ENCODE measurements at places on chromosomes 13 and 19.

GRCh38 chr13:37168151-37168550, 62.7 kb upstream of the CSNK1A1L start:
- DNase-seq = no peak

DNA sequence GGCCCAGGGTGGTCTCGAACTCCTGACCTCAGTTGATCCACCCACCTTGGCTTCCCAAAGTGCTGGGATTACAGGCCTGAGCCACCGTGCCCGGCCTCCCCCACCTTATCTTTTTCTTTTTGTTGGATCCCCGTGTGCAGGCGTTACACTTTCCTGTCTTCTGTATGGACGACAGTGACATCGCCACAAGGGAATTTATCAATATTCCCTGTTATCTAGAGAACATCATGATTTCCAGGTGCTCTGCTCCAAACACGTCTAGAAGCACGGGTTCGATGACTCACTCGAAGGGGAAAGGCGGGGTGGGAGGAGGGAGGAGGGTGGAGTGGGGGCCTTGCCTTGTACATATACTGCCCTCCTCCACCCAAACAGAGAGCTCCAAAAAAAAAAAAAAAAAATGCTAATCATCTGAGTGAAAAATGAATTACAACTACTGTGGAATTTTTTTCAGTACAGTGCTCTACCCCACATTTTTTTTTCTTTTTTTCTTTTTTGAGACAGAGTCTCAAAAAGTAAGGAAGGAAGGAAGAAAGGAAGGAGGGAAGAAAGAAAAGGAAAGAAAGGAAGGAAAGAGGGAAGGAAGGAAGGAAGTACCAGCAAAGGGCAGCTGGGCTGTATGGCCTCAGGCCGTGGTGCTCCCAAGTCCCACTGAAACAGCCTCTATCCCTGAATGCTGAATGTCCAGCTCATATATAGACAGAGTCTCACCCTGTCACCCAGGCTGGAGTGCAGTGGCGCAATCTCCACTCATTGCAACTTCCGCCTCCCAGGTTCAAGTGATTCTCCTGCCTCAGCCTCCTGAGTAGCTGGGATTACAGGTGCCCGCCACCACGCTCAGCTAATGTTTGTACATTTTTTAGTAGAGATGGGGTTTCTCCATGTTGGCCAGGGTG, 36.8 kb downstream of the INSR start:
- no peak for DNase-seq

DNA sequence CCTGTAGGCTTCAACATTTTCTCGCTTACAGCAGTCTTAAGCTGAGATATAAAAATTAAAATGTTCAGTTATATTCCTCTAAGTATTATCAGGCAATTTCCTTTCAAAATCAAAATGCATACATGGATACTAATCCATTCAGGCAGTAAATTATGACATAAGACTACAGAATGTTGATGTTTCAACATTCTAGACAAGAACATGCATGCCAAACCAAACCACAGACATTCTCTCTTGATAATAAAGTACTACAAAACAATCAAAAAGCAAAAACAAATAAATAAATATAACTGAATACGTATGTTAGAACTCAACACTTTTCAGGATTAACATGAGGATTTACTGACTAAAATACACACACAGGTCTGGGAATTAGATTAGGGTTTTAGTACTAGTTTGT, 7.7 kb downstream of the DIS3 start:
- DNase-seq = no peak

- DNase-seq = no peak
Observed at GRCh38 chr19:32246006-32246405, 99.4 kb upstream of the ZNF507 start.

DNA sequence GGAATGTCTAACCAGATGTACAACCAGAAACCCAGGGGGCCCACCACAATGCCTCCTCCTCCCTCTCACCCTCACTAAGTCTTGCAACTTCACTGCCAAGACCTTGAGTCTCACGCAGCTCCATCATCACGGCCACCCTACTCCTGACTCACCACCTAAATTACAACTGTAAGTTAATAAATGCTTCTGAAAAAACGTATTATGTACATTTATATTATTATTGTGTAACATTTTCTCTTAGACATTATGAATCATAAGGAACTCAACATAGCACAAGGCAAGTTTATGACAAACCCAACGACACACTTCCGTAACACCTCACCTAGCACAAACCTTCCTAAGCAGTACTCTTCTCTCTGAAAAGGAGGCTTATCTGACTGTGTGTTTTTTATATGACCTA, 20.7 kb downstream of the MIPEP start:
- DNase-seq = no peak

DNA sequence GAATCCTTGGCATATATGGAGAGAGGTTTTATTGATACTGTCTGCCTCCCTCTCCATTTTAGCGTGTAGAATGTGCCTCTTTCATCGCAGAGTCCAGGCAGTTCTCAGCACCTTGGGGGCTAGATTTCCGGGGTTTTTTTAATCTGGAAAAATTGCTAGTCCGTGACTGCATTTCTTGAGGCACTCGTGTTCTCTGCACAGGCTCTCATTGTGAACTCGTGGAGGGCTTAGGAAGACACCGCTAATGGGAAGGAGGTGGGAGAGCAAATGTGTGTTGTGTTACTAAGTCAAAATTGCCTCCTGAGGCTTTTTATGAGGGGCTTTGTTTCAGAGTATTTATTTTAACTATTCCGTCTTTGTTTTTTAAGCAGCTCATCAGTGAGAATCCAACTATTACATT, 10.1 kb downstream of the ING1 start:
- no peak for DNase-seq

DNA sequence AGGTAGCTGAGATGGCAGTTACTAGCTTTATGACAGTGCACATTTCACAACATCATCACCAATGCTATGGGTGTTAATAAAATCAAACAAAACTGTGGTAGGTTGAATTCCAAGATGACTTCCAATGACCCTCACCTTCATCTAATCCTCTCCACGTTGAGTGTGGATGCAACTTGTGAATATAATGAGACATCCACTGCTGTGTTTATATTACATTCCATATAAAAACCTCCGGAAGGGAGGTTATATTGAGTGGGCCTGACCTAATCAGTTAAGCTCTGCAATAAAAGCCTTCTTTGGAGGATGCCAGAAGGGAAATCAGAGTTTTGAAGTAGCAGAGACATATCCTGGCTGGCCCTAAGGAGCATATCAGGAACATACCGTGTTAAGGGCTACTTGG, 25.6 kb upstream of the CSNK1A1L start:
- no peak for DNase-seq

DNA sequence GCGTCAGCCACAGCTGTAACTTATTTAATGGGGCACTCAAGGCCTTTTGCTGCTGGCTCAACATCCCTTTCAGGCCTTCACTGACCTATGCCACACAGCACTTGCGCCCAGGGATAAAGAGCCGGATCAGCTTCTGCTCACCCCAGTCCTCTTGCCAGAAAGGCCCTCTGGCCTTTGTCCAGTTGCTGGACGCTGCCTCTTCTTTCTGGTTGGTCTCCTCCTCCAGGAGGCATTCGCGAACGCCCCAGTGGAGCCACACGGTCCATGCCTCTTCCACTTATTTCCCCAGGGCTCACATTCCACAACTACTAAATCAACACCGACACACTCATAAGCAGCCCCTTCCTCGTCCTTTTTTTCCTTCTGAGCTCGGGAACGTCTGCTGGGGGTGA, 3.7 kb upstream of the ZNF329 start:
- DNase-seq = no peak

- no peak for DNase-seq
Observed at GRCh38 chr19:29610213-29610573, 4.1 kb downstream of the POP4 start.

GRCh38 chr13:97327086-97327485, 105.0 kb downstream of the MBNL2 start:
- DNase-seq = no peak

- no peak for DNase-seq
Observed at GRCh38 chr13:66618702-66619101, 611.4 kb downstream of the PCDH9 start.

DNA sequence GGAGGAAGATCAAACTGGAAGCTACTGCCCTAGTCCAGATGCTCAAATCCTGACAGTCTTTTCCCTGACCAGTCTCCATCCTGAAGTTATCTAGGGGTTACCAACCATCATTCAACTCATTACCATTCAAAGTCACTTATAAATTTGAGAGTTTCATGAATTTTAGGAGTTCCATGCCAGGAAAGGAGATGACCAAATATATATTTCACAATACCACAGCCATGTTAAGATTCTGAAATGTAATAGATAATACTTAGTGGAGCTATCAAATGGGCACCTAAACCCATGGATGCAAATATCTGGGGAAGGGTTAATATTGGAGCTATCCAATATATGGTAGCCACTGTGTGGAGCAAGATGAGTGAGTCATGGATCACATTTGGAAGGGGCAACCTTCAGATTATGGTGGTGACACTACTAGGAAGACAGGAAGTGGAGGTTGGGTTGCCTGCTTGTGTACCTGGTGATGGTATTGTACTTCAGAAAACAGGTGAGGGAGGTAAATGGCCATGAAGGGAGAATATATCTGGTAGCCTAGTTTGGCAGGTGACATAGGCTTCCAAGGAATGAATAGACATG, 18.7 kb downstream of the ZNF586 start:
- no peak for DNase-seq

DNA sequence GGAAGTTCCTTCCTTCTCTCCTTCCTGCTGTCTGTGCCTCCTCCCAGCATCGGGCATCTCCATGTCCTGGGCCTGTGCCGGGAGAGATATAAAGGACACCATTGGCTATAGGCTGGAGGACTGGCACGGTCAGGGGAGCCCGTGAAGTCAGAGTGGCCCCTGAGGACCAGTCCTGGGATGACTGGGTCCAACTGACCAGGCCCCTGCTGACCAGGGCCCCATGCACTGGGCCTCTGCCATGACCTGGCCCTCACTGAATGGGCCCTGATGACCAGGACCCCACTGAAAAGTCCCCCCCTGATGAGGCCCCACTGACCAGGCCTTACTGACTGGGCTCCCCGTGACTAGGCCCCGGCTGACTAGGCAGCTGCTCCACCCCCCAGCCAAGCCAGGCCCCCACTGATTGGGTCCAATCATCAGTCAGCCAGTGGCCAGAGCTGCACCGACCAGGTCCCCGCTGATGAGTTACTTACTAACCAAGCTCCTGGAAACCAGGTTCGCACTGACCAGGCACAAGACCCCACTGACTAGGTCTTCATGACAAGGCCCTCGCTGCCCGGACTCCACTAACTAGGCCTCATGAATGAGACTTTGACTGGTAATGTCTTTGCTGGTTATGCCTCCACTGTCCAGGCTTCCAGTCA, 20.0 kb upstream of the ZNF14 start:
- DNase-seq = no peak

DNA sequence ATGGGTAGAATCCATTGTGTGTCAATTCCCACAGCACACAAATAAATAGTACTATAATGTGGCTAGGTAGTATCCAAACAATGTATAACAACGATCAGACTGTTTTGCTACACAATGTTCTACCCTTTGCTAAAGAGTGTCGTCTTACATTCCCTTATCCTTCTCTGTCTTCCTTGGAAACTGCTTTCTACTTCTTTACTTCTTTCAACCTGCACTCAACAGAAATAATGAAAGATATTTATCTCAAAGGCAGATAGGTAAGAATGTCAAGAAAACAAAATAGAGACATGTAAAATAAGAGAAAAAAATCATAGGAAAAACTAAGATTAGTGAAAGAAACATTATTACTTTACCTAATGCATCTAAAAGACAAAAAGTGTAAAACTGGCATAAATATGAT, 814.7 kb downstream of the PCDH9 start:
- DNase-seq = no peak

- DNase-seq = no peak
Observed at GRCh38 chr13:21970172-21970571, 299.3 kb downstream of the FGF9 start.

GRCh38 chr13:27774169-27774568, 18.1 kb upstream of the GSX1 start:
- no peak for DNase-seq

DNA sequence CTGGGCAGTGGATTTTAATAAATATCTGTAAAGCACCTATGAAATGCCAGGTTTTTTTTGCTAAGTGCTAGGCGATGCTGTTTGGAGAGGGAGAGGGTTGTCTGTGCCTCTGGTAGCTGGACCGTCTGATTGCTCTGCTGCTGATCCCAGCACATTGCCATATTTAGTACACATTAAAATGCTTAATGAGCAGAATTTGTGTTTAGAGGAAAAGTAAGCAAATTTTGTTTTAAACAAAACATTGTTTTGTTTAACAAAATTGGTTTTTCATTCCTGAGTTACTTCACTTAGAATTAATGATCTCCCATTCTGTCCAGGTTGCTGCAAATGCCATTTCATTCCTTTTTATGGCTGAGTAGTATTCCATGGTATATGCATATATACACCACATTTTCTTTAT, 85.2 kb downstream of the LMO7 start:
- DNase-seq = no peak

DNA sequence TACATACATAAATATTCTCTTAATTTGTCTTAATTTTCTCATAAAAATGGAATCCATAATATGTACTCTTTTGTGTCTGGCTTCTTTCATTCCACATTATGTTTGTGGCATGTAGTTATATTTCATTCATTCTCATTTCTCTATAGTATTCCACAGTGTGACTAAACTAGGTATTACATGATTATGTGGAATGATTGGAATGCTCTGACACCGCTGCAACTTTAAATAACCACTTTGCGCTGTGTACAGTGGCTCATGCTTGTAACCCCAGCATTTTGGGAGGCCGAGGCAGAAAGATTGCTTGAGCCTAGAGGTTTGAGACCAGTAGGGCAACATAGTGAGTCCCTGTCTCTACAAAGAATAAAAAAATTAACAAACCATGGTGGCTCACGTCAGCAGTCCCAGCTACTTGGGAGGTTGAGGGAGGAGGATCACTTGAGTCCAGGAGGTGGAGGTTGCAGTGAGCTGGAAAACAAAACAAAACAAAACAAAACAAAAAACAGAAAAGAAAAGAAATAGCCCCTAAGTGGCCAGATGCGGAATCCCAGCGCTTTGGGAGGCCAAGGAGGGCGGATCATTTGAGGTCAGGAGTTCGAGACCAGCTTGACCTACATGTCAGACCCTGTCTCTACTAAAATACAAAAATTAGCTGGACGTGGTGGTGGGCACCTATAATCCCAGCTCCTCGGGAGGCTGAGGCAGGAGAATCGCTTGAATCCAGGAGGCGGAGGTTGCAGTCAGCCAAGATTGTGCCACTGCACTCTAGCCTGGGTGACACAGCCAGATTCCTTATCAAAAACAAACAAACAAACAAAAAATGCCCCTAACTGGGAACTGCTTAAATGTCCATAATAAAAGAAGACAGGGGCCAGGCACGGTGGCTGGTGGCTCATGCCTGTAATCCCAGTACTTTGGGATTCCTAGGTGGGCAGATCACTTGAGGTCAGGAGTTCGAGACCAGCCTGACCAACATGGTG, 8.0 kb upstream of the SAE1 start:
- DNase-seq = no peak

DNA sequence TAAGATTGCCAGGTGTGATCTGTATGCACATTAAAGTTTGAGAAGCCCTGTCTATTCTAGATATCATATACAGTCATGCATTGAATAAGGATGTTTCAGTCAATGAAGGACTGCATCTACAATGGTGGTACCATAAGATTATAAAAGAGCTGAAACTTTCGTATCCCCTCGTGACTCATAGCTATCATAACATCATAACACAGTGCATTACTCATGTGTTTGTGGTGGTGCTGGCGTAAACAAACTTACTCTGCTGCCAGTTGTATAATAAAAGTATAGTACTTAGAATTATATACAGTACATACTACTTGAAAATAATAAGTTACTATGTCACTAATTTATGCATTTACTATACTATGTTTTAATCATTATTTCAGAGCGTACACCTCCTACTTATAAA, 489.3 kb downstream of the GPC6 start:
- no peak for DNase-seq

Data from DMS79 treated with DMSO at 0.1 percent for 48 hours (cell line).